ENCODE measurements at places on chromosomes 5 and 9.

- DNase-seq = no peak
Measured at GRCh38 chr5:51582871-51583394, 199.7 kb downstream of the ISL1 start.

GRCh38 chr9:86695910-86696424 is 251.3 kb downstream of the GAS1 start:
- no peak for DNase-seq

- DNase-seq = peak; percentile 48
Measured at GRCh38 chr9:114467226-114467750, 38.0 kb downstream of the WHRN start.

DNA sequence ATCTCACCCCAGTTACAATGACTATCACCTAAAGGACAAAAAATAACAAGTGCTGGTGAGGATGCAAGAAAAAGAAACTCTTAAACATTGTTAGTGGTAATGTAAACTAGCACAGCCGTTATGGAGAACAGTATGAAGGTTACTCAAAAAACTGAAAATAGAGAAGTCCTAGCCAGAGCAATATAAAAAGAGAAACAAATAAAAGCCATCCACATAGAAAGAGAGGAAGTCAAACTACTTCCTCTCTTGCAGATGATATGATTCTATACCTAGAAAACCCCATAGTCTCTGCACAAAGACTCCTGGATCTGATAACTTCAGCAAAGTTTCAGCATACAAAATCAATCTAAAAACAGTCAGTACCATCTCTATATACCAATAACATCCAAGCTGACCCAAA is 221.5 kb upstream of the FAM174A start:
- no peak for DNase-seq

DNA sequence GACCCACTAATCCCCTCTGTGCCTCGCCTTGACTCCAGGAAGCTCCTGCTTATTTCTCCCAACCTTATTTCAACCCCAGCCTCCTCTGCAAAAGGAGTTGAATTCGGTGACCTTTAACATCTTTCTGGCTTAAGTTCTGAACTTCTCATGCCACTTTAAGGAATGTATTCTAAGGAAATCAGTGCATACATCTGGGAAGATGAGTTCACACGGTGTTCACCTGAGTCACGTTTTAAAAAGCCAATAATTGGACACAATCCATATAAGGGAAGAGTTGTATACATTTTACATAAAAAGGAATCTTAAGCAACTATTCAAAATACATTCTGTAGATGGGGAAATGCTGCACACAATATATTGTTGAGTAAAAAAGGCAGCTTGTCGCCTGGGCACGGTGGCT is 33.2 kb downstream of the FAT2 start:
- no peak for DNase-seq

DNA sequence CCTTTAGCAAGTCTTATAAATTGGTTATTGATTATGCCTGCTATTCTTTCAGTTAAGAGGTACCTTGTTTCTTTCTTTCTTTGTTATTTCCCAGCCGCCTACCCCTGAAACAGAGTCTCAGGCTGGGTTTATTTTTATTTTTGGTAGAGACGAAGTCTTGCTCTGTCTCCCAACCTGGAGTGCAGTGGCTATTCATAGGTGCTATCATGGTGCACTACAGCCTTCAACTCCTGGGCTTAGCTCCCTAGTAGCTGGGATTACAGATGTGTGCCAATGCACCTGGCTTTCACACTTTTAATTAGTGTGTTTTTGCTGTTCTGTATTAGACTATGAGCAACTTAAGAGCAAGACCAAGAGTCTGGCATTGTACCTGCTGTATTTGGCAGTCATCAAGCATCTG is 14.2 kb downstream of the MAML1 start:
- DNase-seq = no peak

DNA sequence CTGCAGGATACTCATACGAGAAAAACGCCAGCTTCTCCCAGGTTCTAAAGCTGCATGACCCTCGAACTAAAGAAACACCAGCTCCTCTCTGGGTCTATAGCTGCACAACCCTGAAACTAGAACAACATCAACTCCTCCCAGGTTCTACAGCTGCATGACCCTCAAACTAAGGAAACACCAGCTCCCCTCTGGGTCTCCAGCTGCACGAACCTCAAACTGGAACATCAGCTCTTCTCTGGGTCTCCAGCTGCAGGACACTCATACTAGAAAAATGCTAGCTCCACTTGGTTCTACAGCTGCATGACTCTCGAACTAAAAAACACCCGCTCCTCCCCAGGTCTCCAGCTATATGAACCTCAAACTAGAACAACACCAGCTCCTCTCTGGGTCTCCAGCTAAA is 811.1 kb downstream of the CDH9 start:
- DNase-seq = no peak

GRCh38 chr9:113973963-113974413 is 97.9 kb downstream of the ZNF618 start:
- DNase-seq = peak; percentile 70

GRCh38 chr9:110146373-110146772 is 61.6 kb downstream of the C9orf152 start:
- no peak for DNase-seq

DNA sequence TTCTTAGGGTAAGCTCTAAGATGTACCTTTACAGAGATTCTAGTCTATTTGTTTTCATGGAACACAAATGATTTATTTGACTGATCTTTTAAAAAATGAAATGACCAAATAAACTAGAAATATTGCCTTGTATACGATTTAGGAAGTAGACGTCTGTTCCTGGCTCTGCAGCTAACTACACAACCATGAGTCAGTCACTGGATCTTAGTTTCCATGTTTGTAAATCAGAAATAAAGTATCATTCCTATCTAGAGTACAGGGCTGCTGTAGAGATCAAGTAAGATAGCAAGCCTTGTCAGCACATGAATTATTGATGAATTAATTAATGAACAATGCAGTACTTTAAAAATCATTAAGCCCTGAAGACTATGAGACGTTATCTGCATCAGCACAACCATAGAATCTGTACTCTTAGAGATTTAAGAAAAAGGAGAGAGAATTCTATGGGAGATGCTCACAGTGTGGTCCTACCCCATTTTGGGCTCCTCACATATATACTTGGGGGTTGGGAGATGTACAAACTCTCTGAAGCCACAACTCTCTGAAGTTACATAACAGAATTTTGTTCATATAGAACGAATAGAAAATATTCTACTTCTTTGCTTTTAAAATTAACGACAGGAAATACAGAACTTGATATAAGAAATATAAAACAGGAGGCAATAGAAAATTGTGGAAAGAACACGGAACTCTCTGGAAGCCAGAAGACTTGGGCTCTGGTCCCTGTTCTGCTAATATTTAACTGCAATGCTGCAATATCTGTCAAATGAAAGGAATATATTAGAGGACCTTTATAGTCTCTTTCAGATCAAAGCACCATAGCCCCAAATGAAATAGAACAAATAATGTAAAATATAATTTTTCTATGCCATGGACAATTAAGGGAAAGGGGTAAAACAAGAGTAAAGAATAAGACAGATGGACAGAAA is 48.4 kb upstream of the HNRNPA0 start:
- no peak for DNase-seq

GRCh38 chr5:83785176-83785668 is 64.6 kb upstream of the HAPLN1 start:
- no peak for DNase-seq

DNA sequence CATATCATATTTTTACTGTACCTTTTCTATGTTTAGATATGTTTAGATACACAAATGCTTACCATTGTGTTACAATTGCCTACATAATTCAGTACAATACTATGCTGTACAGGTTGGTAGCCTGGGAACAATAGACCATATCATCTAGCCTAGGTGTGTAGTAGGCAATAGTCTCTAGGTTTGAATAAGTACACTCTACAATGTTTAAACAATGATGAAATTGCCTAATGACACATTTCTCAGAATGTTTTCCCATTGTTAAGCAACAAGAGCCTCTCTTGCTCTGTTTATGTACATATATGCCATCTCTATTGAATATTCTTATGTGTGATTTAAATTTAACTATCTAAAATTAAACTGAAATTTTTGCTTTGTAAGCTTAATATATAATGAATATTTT is 209.6 kb upstream of the ST8SIA4 start:
- DNase-seq = no peak

- peak; percentile 95 for DNase-seq
Measured at GRCh38 chr5:113166852-113167366, 190.3 kb downstream of the DCP2 start.

DNA sequence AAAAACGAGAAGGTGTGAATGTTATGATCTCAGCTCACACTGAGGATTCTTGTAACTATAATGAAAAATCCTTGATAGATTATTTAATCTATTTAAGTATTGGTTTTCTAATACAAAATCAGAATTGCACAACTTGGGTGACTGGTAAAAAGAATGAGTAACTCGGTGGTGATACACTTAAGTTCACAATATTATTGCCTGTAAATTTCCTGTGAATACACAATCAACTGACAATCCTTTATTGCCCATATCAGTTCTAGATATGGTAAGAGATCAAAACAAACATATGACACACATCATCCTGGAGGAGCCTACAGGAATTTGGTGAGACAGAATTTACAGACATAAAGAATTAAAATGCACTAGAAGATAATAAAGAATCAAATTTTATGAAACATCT is 14.1 kb upstream of the LURAP1L start:
- DNase-seq = no peak

DNA sequence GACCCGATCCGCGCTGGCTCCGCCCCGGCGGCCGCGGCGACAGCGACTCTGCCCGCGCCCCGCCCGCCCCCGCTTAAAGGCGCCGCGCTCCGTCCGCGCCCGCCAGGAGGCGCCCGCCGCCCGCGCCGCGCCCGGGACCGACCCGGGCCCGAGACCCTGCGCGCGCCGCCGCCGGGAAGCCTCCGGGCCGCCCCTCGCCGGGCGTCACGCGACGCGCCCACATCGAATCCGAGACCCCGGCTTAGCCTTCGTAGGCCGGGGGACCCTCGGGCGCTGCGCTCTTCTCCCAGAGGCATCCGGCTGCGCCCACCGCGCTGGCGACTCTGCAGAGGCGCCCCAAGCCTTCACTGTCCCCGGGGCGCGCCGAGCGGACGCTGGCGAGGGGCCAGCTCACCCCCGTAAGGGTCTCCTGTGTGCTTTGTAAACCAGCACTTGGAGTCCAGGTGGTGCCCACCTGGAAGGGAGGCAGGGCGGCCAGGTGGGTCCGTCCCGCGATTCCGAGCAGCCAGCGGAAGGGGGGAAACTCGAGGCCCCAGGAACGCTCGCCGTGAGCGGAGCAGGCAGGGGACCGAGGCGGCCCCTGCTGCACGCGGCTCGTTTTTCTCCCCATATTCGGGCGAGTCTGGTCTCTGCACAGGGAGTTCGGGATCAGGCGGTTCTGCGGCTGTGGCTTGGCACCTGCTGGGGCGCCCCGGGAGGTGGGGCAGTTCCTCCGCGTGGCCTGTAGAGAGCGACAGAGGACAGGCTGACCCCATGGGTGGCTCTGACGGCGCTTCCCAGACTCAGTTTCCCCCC is 423 bp upstream of the ABCA2 start:
- no peak for DNase-seq

DNA sequence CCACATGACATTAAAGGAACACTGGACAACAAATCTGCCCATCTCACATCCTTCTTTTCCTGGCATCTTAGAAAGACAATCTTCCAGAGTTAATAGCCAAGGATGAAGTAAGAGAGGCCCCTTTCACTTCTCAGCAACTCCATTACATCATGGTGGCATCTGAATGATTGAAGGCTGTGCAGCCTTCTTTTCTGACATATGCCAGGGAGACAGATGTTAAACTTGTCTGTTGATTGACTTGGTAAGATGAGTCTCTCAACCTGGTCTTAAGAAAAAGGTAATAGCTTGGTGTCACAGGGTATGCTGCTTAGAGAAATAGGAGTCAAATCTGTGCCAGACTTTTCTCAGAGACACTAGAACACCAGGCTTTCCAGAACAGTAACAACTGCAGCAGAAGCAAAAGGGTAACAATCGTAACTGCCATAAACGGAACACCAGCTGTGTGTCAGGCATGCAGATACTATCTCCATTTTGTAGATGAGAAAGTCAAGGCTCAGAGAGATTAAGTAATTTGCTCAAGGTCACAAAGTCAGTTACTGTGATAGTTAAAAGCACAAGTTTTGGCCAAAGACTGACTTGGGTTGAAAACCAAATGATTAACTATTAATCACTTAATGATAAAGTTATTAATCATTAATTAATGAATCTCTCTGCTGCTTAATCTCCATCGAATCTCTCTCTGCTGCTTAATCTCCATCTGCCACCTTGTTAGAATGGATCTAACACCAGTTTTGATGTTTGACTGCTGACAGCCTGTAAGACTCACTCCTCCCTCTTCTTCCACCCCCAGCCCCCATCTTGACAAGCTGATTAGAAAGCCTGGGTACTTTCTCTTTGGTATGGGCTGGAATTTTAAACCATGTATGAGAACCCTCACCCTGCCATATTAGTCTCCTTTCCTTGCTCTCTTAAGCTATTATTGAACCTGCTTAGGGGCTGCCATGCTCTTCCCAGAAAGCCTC is 353.5 kb downstream of the ENC1 start:
- DNase-seq = no peak

GRCh38 chr5:126309860-126310259 is 113.3 kb upstream of the GRAMD2B start:
- DNase-seq = no peak

Measured in islet precursor cell (in vitro differentiated cells).